ENCODE measurements at places on chromosomes 4 and X.

GRCh38 chr4:5843573-5844530 lies 49.0 kb downstream of the CRMP1 start:
- DNase-seq = no peak

DNA sequence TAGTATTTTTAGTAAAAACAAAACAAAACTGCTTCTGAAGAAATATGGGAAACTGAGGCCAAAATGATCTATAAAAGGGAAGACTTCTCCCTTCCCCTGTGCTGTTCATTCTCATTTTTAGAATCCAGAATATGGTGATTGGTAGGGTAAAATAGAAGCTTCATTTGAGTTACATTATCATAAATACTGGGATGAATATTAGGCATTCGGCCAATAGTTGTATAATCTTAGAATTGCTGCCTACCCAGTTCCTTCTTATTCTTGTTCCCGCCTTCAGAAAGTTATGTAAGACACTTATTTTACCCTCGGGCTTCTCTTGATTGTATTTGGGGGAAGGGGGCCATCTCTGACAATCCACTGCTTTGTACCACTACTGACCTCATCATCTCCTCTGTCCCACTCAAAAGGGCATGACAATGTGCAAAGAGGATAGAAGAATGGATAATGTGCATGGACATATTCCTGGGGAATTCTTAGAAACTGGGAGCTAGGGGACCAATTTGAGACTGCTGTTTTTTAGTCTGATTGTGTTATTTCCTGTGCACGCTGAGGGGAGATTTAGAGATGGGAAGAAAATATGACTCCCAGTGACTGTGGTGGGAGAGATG lies 588 bp downstream of the ART3 start:
- DNase-seq = no peak

- DNase-seq = no peak
These were observed 46.1 kb downstream of the TMEM131L start for GRCh38 chr4:153512162-153512852.

DNA sequence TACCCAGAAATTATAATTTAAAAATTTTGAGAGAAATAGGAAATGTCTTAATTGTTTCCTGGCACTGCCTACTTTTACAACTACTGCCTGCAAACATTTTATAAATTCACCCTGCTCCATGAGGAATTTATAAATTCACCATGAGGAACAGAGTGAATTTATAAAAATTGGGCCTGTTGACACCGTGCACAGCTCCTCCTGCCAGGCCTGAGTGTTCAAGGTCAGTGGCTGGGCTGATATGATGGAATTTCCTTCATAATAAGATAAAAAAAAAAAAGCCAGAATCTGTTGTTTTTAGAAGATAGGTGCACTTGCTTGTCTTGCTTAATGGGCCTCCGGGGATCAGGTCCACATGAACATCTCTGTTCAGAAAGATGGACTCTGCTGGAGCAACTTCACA lies 151.7 kb upstream of the RASGEF1B start:
- DNase-seq = no peak

DNA sequence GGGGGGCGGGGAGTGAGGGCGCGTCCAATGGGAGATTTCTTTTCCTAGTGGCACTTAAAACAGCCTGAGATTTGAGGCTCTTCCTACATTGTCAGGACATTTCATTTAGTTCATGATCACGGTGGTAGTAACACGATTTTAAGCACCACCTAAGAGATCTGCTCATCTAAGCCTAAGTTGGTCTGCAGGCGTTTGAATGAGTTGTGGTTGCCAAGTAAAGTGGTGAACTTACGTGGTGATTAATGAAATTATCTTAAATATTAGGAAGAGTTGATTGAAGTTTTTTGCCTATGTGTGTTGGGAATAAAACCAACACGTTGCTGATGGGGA lies 1.1 kb downstream of the HTT start:
- DNase-seq = no peak

DNA sequence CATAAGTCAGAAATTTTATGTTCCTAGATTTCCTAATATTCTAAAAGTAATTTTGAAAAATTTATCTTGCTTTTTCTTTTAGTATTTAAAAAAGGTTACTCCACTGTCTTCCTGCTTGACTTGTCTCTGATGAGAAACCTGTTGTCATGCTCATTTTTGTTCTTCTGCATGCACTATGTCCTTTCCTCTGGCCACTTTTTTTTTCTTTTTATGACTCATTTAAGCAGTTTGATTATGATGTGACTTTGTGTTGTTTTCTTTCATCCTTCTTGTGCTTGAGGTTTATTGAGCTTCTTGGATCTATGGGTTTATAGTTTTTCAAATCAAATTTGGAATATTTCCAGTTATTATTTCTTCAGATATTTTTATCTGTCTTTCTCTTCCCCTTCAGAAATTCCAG lies 12.0 kb upstream of the UFSP2 start:
- DNase-seq = no peak

- peak; percentile 9 for DNase-seq
These were observed 82.9 kb upstream of the EXOC1L start for GRCh38 chr4:55736605-55737183.

GRCh38 chrX:42017971-42018370 lies 94.6 kb upstream of the CASK start:
- no peak for DNase-seq

DNA sequence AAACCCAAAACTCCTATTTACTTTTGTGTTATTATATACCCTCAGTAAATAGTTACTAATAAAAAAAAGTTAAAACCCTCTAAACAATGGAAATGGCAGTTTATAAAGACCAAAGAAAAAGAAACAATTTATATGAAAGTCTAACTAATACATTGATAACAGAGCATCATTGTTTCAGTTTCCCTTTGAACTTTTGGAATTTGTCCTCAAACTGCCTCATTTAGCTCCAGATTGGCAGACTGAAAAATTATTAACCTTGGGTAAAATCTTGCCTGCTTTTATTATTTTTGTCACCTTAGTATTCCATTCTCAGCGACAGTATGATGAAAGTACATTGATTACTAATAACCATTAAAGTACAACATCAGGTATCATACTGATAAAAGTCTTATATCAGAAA lies 124.0 kb downstream of the PDE5A start:
- no peak for DNase-seq

- no peak for DNase-seq
These were observed 31.4 kb downstream of the ABLIM2 start for GRCh38 chr4:8127051-8127826.

DNA sequence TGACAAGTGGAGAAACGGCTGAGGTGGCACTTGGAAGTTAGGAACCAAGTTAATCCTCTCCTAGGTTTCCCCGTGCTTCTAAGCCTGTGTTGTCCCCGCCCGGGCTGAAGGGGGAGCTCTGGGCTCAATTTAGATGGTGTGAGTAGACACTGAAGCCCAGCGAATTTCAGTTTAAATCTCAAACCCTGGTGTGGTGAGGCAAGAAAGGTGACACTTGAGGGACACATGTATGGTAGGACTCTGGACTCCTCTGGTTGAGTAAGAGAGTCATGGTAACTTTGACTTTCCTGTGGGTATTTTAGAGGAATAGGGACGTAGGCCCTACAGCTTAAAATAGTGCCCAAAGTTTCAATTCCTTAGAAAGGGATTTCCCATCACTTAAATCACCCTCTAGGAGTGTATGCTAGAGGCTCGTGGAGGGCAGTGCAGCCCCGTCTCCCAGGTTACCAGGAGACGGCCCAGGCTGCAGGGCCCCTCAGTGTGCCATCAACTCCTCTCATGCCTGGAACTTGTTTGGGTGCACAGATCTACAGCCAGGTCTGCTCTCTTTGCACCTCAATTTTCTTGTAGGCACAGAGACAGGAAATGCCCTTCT lies 24.0 kb downstream of the HAND2 start:
- peak; percentile 40 for DNase-seq

DNA sequence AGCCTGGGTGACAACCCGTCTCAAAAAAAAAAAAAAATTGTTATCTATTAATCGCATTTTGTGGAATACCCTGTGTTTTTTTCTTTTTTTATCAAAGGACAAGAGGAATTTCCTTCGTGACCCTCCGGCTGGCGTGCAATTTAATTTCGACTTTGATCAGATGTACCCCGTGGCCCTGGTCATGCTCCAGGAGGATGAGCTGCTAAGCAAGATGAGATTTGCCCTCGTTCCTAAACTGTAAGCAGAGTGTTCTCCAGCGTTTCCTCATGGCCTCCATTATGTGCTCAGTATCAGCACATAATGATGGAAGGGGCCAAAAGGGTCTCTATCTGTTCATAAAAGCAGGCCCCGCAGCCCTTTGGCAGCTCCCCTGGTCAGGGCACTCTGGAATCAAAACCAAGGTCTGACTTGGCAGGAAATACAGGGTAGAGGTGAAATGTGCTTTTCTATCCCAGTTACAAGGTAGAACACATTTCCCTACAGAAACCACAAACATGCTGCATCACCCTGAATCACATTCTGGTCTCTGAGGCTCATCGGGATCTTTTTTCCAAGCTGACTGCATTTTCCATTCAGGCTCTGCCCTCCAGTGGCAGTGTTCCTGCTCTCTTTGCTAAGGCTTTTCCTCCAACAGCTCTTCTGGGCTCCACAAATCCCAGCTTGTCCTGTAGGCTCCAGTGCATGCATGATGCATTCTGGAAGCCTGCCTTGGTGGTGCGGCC lies 24.4 kb downstream of the SYAP1 start:
- DNase-seq = no peak
